ENCODE measurements at places on chromosomes 3 and 15.
A peak's percentile ranks its signal among the peaks of the same experiment; 100 is the strongest.

GRCh38 chr3:43966126-43966525 is 275.4 kb downstream of the ABHD5 start:
- no peak for DNase-seq

DNA sequence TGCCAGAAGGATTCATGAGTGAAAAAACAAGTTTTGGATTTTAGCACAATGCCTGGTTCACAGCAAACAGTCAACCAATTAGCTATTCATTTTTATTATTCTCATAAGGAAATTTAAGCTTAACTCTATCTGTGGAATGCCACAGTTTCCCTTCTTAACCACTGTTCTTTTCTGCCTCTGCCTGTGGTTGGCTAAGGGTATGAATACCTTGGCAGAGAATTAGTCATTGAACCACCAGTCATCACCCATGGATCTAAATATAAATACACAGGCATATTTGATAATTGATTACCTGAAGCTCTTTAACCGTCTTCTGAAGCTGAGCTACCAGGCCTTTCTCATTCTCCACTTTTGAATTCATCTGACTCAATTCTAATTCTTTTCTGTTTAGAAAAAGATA is 79.9 kb downstream of the MYH15 start:
- no peak for DNase-seq

- no peak for DNase-seq
Observed at GRCh38 chr15:96882121-96882772, 551.7 kb downstream of the NR2F2 start.

DNA sequence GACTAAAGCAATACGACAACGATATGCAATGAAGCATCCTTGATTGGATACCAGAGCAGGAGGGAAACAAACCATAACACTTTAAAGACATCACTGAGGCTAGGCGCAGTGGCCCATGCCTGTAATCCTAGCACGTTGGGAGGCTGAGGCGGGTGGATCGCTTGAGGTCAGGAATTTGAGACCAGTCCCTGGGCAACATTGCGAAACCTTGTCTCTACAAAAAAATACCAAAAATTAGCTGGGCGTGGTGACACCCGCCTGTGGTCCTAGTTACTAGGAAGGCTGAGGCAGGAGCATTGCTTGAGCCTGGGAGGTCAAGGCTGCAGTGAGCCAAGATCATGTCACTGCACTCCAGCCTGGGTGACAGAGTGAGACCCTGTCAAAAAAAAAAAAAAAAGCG is 33.9 kb upstream of the BHLHE40 start:
- DNase-seq: no peak

- DNase-seq: peak; percentile 63
Observed at GRCh38 chr3:46558184-46559043, 7.7 kb downstream of the LRRC2 start.

- DNase-seq: no peak
Observed at GRCh38 chr3:173688216-173688842, 290.8 kb downstream of the NLGN1 start.

DNA sequence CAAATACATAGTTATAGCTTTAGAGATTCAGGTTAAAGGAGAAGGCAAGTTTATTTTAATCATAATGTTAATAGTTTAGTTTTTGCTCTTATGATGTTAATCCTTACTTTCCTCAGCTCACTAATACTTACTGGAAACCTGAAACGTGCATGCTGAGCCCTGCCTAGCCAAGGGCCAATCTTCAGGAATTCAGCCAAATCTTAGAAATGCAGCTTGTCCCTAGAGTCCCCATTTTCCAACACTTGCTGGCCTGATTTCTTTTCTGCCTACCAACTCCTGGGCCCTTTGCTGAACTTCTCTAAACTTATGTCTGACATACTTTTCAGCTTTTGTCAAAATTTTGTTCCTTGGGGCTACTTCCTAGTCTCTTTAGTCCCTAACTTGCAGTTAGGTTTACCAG is 22.8 kb downstream of the BCHE start:
- no peak for DNase-seq

- DNase-seq: no peak
Observed at GRCh38 chr3:123688241-123688747, 103.4 kb upstream of the HACD2 start.

- no peak for DNase-seq
Observed at GRCh38 chr3:25940935-25941334, 151.0 kb downstream of the OXSM start.

DNA sequence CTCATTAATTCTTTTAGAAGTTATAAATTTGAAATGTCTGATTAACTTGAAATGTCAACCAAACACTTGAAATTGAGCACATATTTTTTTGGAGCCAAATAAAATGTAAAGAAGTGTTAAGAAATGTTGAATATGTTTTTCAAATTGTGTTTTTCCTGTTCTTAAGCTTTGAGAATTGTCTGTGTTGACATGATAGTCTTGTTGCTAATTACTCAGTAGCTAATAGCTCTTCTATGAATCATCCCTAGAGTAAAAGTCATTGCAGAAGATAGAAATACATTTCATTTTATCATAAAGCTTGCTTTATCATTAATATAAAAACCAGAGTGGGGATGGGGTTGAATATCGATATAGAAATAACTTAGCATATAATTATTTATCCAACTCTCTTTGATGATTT is 41.9 kb upstream of the ABHD10 start:
- DNase-seq: no peak

DNA sequence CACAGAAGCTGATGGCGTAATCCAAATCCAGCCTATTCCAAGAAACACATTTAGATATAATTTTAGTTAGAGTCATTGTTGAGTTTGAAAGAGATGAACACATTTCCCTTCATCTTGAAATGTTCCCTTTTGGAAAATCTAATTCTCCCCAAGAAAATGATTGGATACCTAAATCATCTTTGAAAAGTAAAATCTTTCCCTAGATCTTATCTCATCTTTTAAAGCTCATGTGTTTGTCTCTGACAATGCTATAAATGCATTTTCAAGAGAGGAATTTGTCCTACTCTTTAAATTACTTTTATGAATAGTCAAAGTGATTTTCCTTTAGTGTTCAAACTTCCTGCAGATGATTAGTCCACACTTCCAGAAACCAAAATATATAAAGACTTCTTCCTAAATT is 82.6 kb upstream of the CNTN6 start:
- DNase-seq: no peak

- DNase-seq: no peak
Observed at GRCh38 chr3:183762304-183762703, 63.1 kb downstream of the MAP6D1 start.

- DNase-seq: no peak
Observed at GRCh38 chr3:122301063-122301462, 24.0 kb upstream of the CSTA start.

DNA sequence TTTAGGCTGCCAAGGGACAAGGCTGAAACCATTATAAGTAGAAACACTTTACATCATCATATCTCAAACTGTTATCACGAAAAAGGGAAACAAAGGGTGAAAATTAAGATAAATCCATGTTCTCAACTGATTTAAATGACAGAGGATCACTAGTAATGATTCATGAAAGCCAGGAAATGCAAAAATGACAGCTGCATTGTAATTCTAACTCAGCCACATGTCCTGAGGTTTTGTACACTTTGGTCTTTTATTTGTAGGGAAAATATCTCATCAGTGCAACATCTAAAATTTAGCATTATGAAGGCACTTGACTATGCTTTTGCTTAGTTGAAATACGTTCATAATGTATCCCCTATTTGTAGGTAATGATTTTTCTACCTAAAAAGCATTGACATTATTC is 379.7 kb downstream of the TIGIT start:
- no peak for DNase-seq

- no peak for DNase-seq
Observed at GRCh38 chr3:46500656-46501635, 3.2 kb downstream of the RTP3 start.

- no peak for DNase-seq
Observed at GRCh38 chr15:49462232-49462844, 39.3 kb downstream of the FGF7 start.

GRCh38 chr15:51181905-51182304 is 87.2 kb upstream of the TNFAIP8L3 start:
- no peak for DNase-seq

DNA sequence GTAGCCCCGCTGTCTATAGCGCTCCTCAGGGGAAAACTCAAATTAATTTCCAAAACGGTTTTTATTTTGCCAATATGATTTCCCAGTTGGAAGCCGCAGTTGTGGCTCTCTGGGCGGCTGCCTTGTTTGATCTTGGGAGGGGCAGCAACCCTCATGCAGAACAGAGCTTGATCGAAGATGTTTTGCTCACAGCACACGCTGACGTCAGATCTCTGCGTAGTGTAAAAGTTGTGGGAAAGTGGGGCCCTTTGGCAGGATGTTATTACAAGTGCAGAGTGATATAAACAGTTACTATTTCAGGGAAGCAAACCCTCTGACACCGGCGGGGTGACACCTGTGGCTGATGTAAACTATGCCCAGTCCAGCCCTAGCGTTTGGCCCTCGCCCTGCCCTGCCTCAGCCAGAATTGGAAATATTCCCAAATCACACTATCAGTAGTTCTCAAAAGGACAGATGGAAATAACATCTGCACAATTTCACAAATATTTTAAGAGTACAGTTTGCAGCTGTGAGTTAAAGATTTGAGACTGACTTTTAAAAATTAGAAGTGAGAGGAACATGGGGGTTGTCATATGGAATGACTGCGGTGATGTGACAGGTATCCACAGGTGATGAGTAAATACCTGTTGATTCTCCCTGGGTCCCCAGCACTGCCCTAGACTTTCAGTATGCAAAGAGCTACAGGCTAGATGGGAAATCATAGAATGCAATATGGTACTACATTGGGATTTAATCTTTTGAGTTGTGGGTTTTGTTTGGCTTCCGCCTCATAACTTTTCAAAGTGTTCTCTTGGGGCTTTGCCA is 1.7 kb downstream of the SYNM start:
- DNase-seq: peak; percentile 5

- DNase-seq: no peak
Observed at GRCh38 chr3:112365035-112365434, 32.1 kb downstream of the CD200 start.

GRCh38 chr15:75808563-75808962 is 34.7 kb upstream of the UBE2Q2 start:
- no peak for DNase-seq

DNA sequence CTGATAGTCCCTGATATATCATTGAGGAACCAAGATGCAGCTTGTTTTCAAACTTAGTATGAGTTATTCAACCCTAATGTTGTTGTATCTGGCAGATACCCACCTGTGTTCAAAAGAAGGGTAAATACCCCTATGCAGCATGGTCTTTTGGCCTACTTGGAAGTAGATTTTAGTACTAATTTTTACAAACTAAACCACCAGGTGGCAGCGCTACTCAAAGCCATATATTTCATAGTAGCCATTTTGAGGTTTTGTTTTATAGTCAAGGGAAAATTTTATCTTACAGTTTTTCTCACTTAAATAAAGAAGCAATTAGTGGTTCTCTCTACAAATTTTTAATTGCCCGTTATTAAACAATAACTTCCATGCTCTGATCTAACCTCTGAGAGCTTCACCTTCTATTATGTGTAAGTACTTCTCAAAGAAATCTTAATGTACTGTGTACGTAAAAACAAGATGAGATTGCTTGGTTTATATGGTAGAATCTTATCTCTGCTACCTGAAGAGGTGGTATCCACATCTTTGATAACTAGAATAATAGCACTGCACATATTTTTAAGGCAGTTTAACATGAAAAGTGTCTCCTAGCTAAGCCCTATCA is 31.5 kb upstream of the MLF1 start:
- DNase-seq: peak; percentile 76

DNA sequence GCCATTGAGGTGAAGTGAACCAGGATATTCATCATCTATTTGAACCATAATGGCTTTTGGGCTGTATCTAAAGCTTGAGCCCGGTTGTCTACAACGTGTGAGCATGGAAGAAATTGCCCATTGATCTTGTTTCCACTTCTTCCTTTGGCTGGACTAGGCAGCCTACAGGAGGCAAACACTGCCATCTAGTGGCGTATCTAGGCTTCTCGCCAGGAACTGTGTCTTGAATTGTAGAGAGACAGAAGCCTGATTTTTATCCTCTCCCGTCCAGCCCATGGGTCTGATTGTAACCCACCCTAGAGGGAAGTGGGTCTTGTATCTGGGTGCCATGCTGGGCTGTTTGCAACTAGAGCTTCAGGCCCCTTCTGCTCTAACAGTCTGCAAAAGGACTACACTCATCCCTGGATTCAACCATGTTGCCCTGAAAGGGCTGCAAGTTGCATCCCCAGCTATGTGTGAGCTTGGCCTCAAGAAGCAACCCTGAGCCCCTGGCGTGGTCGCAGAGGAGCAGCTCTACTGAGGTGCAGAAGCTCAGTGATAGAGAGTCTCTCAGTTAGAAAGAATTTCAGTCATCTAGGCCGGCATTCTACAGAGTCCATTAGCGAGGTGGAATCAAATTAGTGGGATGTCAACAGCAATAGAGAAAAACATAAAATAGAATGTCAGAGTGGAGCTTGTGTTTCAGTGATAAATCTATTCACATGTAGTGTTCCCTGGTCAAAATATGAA is 170.2 kb upstream of the UMPS start:
- DNase-seq: peak; percentile 84

DNA sequence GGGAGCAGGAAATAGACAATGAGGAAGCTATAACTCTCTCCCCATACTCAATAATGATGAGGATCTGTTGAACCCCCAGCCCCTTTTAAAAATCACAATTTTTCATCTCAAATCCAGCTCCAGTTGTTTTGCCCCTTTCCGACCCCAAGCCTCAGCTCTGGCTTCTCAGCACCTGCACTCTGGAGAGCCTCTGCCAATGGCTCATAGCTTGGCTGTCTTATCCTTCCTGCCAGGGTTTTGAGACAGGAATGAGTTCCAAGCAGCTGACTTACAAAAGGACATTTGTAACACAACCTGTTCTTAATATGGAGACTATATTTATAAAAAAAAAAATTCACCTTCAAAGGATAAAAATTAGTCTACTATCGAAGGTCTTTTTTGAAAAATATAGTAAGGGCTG is 105.9 kb upstream of the NEDD4 start:
- DNase-seq: no peak

DNA sequence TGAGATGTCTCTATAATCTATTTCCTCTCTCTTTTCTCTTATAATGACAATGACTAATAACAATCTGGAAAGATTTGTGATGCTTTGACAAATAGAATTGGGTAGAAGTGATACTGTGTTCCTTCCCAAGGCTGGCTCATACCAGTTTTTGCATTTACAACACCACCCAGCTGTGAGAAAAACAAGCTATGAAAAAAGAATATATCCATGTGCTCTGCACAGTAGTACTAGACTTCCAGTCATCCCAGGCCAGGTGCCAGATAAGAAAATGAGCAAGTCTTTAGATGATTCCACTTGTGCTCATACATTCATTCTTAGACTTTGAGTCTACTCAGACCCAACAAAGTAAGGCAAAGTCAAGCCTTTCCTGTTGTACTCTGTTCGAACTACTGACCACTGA is 350.2 kb upstream of the POU1F1 start:
- no peak for DNase-seq

GRCh38 chr3:114332342-114333179 is 38.7 kb downstream of the TIGIT start:
- no peak for DNase-seq

GRCh38 chr3:16064642-16065414 is 109.7 kb upstream of the GALNT15 start:
- DNase-seq: no peak

GRCh38 chr3:13346481-13347389 is 73.4 kb downstream of the NUP210 start:
- DNase-seq: no peak

Data from COR-L47 (cell line).